ENCODE measurements at places on chromosomes 12 and 14.

DNA sequence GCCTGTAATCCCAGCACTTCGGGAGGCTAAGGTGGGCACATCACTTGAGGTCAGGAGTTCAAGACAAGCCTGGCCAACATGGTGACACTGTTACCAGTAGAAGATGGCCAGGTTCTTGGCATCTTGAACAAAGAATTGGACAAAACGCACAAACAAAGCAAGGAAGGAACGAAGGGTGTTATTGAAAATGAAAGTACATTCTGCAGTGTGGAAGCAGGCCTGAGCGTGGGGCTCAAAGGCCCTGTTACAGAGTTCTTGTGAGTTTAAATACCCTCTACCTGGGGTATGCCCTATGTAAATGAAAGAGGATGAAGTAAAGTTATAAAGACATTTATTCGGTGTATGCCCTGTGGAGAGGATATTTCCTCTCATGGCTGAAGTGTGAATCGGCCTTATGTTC is 20.8 kb upstream of the CDK17 start:
- H3K27me3 ChIP-seq: no peaks in the 10 kb centered on the region
- no peaks in the 10 kb centered on the region for H3K4me1 ChIP-seq
- DNase-seq: no peak
- 0 out of 2 replicates have a peak overlapping the region, but pooled peaks have one; percentile 20 for H3K27ac ChIP-seq
- H3K4me3 ChIP-seq: peak overlapping the region; percentile 14
- no peaks in the 10 kb centered on the region for H3K36me3 ChIP-seq

DNA sequence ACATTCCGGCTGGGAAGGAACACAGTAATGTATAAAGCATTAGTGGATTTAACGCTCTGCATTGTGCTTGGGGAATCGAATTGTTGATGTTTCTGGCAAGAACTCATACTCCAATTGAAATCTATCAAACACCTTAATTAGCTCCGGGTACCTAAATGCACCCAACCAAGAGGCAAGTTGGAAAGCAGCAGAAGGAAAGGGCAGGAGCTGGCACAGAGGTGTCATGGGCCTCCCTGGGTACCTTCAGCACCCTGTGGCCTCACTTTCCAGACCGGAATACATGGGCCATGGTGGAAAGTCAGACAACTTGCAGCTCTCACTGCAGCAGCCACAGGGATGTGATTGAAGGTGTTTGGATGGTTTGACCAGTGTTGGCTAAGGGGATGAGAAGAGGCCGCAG is 6.8 kb upstream of the BCL11B start:
- H3K4me1 ChIP-seq: no peaks in the 10 kb centered on the region
- H3K36me3 ChIP-seq: no peaks in the 10 kb centered on the region
- H3K27me3 ChIP-seq: peaks cover 10% of the 10 kb centered on the region
- no peak for DNase-seq
- no peak overlapping the region for H3K27ac ChIP-seq

GRCh38 chr12:119627019-119627643 is 33.6 kb downstream of the TMEM233 start:
- H3K4me1 ChIP-seq: no peaks in the 10 kb centered on the region
- H3K4me3 ChIP-seq: no peak overlapping the region
- no peak for DNase-seq
- no peak overlapping the region for H3K27ac ChIP-seq

DNA sequence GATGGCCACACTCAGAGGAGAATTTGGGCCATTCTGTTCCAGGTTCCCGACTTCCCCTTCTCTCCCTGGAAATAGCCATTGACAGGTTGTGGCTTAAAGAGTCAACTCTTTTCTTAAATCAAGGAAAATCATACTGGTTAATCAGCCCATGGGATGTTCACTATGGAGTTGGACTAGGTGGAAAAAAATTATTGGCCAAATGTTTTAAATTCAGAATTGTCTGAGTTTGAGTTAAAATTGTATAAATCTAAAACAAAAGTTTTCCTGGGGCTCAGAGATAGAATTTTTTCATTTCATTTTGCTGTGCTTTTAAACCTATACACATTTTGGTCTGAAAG is 6.5 kb downstream of the ESRRB start:
- DNase-seq: no peak
- H3K27ac ChIP-seq: no peak overlapping the region
- H3K27me3 ChIP-seq: peaks cover 33% of the 10 kb centered on the region
- peaks cover 3% of the 10 kb centered on the region for H3K4me1 ChIP-seq
- no peak overlapping the region for H3K4me3 ChIP-seq

Data from Panc1 (cell line).